ENCODE measurements at places on chromosomes 7 and 10.
A peak's percentile ranks its signal among the peaks of the same experiment; 100 is the strongest.

DNA sequence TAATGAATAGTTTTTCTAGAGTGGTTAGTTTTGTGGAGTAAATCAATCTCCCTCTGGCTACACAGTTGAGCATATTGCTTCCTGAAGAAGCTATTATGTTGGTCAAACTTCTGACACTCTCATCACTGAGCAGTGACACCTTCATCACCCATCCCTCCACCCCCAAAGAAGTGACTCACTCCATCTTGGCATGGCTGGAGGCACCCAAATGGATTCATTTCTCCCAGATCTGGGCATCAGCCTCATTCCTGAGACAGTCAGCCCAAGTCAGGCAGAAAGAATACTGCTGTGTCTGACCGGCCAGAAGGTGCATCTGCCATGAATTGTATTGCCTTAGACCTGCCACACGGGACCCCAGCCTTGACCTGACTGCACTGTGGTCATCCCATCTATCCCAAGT is 117.0 kb upstream of the HABP2 start:
- peak; percentile 11 for DNase-seq

DNA sequence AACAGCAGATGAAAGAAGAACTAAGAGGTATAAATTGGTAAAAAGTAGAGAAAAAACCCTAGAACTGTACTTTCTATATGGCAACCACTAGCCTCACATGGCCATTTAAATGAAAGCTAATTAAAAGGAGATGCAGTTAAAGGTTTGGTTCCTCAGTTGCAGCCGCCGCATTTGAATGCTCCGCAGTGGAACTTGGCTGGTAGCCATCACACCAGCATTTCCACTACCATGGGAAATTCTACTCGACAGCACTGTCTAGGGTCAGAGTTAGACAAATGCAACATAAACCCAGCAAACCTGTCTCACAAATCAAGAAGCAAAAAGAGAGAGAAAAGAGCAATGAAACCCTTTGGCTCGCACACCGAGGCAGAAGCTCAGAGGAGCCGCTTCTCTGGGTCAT is 29.7 kb downstream of the VIPR2 start:
- no peak for DNase-seq

DNA sequence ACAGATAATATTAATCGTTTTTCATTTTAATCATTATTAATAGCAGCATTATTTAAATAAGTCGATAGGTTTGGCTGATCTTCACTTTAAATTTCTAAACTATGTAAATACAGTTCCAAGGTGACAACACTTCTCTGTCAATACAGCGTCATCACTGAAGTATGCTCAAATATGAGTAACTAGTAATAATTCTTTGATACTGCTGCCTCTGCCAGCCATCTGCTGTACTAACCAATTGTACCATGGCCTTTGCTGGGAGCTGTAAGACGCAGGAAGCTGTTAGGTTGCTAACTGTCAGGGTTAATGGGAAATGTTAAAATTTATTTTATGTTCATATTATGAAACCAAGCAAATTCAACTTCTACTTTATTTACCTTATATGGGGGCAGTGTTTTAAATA is 1650.5 kb upstream of the LRRTM3 start:
- no peak for DNase-seq

GRCh38 chr7:135790371-135790977 is 41.9 kb upstream of the FAM180A start:
- no peak for DNase-seq

- DNase-seq: peak; percentile 20
Observed at GRCh38 chr10:114367351-114368056, 36.8 kb downstream of the AFAP1L2 start.

DNA sequence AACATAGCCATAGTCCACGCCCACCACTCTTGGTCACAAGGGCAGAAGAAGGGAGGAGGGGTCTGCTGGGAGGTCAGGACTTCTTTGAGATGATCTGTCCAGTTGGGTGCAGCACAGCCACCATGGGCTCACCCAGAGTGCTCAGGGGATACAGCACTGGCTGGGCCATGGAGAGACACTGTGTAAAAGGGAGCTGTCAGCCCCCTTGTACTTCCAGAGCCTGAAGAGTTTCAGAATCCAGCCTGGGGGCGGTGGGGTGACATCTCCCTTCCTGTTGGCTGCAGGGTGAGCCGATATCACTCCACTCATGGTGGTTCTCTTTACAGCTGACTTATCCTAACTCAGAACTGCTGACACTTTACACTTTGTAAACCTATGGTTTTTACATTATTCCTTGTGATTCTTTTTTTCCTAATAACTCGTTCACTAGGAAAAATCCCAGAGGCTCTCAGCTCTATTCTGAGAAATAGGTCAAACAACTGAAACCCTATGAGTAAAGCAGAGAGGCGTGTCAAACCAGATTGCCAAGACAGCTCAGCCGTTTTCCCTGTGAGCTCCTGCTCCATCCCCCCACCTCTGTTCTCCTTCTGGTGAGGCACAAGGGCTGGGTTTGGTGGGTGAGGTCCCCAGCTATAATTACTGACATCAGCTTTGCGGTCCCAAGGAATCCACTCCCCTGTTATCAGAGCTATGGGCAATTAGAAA is 3.2 kb upstream of the MRPS24 start:
- DNase-seq: peak; percentile 89

GRCh38 chr7:122219253-122219865 is 75.3 kb upstream of the AASS start:
- peak; percentile 39 for DNase-seq

DNA sequence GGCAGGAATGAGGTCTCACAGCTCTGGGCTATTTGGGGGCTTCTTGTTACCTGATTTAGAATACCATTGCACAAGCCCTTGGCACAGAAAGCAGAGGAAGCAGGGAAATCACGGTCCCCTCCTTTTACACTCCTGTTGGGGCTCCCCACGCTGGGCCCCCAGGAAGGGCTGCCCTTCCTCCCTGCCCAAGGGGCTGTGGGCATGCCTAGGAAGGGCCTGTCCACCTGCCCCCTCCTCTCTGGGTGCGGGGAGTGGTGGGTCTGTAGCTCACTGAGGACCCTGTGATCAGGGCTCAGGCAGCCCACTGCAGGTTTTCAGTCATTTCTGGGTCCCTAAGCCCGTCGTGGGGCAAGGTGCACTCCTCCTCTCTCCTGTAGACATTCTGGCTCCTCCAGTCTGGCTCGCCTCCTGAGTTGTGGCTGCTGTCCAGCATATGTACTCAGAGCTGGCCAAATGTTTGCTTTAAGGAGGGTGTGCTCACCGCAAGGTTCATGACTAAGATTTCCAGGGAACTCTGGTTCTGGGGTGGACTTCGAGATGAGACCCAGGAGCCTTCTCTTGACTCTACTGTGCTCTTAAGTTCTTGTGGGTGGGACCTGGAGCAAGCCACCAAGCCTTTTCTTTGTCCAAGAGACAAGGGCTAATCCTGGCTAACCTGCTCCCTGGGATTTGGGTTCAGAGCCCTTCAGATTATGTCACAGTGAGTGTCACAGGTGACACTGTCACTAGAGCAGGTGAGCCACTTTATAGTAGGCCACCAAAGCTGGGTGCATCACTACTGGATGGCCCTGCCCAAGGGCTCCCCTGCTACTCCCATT is 56.0 kb downstream of the TACR2 start:
- DNase-seq: peak; percentile 92

GRCh38 chr10:31136930-31137885 is 105.5 kb upstream of the ZNF438 start:
- no peak for DNase-seq

- DNase-seq: peak; percentile 91
Observed at GRCh38 chr10:26860102-26860442, 686 bp downstream of the ABI1 start.

- no peak for DNase-seq
Observed at GRCh38 chr10:22372917-22373316, 27.6 kb downstream of the SPAG6 start.

DNA sequence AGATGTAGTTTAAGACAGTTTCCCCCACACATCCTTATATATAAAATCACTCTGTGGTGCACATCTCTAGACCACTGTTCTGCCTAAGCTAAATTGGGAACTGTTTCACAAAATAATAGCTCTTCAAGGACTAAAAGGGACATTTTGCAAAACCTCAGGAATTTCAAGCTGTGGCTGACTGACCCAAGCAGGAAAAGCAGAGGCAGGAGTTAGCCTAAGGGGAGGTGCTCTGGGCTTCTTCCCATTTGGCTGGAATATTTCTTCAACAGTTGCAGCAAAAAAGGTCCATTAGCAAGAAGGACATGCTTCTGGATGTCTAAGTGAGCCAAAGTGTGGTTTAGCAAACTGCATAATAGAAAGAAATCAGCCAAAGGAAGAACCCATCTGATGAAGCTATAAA is 551.2 kb upstream of the ANKRD30A start:
- DNase-seq: no peak

DNA sequence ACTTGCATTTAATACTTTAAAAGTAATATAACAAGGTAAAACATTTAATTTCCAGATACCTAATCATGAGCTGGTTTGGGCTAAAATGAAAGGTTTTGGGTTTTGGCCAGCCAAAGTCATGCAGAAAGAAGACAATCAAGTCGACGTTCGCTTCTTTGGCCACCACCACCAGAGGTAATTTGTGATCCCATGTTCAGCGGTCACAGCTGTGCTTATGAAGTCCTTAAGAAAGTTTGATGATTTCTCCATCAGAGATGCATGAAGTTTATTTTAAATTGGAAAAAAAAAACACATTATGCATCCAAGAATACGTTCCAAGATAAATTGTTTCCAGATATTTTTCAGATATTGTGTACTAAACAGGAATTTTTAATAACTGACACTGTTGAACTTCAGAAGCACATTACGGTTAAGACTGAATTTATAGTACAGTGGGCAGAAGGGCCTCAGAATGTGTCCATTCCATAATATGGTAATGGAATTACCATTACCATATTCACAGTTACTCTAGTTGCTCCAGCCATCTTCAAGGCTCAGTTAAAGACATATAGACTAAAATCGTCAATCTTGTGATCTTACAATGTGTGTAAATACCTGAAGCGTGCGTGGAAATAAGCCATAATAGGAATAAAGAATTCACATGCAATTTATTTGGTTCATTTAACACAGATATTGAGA is 106.8 kb downstream of the ZMYND11 start:
- no peak for DNase-seq

GRCh38 chr10:44511166-44511565 is 126.3 kb upstream of the CXCL12 start:
- no peak for DNase-seq

DNA sequence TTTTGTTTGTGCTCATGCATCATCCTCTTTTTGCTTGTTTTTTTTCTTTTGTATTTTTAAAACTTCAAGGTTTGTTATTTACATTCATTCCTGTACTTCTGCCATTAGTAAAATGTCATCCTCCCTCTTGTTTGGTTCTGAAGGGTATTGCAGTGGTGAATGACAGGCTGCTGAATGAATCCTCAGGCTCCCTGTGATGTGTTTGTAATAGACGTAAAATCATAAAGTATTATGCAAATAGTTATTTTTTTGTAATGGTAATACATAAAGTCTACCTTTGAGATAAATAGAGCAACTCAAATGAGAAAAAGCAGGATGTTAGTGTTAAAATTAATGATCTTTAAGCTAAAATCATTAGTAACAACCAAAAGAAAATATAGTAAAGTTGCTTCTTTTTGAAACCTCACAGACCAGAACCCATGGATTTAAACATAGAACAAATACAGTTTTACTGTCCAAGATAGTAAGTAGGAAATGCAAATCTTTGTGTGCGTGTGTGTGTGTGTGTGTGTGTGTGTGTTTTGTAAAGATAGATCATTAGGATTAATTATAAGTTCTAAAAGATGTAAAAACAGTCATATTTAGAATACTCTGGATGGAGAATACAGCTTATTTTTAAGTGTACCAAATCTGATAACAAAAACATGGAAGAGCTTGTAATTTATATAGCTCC is 4.5 kb downstream of the GLCCI1 start:
- DNase-seq: no peak

DNA sequence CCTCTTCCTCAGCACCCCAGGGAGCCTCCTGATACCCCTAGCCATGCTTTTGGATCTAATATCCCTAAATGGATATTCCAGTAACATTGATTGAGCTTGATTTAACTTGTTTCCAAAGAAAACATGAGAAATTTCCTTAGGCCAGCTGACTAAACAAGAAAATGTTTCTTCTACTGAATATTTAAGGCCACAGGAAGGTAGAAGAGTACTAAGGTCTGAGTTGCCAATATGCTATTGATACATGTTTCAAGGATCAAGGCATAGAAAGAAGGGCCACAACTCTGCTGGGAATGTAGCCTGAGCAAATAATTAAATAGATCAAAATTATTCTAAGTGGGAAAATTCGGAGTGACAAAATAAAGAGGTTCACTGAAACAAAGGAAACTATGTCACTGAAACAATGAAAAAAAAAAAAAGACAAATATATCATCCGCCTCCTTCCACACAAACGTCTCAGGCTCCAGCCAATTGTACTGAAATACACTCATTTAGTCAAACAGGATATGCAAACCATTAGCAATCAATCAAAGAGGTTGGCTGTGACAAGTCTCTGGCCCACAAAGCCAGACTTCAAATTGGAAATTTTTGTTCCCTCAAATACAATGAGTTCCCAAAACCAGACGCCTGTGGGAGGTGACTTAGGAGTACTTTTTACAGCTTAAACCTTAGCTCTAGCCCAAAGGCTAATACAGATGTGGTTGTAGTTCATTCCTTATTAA is 396.2 kb downstream of the HTR7 start:
- DNase-seq: no peak

DNA sequence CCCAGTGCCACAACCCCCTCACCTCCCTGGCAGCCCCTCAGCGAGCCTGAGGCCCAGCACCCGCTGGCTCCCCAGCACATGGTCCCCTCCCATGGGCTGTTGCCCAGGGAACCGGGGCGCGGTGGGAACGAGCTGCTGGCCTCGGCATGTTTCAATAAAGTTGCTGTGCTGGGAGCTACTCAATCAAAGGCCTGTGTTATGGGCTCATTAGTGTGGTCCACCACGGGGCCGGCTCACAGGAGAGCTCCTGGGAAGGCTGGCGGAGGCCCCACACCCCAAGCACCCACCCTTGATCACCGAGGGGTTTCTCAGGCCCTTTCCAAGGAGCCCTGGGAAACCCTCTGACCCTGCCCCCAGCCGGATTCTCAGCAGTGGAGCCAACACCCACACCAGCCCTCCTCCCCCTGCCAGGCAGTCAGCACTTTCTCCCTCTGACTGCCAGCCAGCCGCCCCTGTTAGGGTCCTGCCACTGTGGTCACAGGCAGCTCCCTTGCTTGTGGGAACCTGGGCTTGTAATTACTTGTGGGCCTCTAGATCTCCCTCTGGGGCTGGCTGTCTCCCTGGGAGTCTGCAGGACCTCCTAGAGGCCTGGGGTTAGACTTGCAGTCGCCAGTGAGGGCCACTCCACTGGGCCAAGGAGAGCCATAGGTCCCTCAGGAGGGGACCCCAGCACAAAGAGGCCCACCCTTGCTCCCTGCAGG is 24.8 kb upstream of the TRIM8 start:
- DNase-seq: no peak

DNA sequence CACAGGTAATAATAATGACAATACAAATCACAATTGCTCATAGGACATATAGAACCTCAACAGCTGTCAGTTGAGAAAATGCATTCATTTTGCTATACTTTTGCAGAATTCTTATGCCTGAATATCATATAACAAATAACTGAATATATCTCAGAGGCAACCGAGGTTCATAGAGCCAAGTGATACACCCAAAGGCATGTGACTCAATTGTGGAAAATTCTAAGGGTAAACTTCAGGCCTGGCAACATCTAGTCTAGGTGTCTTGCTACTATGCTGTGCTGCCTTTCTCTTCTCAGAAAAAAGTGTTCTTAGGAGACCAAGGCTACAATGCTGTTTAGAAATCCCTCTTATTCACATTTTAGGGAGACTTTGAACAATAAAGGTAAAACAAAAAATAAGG is 270.7 kb downstream of the BAMBI start:
- DNase-seq: peak; percentile 15

GRCh38 chr7:19101909-19102308 is 15.5 kb downstream of the TWIST1 start:
- DNase-seq: no peak

- DNase-seq: no peak
Observed at GRCh38 chr10:31393844-31394243, 74.8 kb downstream of the ZEB1 start.
